ENCODE measurements at places on chromosomes 5 and 9.
A peak's percentile ranks its signal among the peaks of the same experiment; 100 is the strongest.

GRCh38 chr5:79396265-79396664 is 117.7 kb downstream of the HOMER1 start:
- no peak for DNase-seq

- no peak for DNase-seq
Measured at GRCh38 chr9:21070171-21070571, 7.6 kb downstream of the IFNB1 start.

- peak; percentile 95 for DNase-seq
Measured at GRCh38 chr9:87497604-87498045, at the start of gene DAPK1. Gene DAPK1, plus strand, starts transcription at chr9:87497867. Its CDS starts 1,211 bp downstream, at chr9:87499078.

DNA sequence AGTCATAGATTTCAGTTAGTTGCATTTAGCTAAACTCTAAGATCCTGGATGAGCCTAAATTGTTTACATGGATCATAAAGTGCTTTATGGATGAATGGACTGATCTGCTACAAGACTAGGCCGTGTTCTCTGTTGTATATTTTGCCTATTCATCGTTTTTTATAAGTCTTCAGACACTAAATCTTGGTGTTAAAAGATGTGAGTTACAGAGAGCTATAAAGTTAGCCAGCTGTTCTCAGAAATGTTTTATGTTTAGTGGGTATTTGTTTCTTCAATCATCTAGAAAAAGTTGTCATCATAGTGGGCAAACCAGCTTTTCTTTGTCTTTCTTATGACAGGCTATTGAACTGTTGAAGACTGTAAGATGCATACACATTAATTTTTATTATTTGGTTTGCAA is 585.8 kb upstream of the SEMA6A start:
- DNase-seq, result no peak

DNA sequence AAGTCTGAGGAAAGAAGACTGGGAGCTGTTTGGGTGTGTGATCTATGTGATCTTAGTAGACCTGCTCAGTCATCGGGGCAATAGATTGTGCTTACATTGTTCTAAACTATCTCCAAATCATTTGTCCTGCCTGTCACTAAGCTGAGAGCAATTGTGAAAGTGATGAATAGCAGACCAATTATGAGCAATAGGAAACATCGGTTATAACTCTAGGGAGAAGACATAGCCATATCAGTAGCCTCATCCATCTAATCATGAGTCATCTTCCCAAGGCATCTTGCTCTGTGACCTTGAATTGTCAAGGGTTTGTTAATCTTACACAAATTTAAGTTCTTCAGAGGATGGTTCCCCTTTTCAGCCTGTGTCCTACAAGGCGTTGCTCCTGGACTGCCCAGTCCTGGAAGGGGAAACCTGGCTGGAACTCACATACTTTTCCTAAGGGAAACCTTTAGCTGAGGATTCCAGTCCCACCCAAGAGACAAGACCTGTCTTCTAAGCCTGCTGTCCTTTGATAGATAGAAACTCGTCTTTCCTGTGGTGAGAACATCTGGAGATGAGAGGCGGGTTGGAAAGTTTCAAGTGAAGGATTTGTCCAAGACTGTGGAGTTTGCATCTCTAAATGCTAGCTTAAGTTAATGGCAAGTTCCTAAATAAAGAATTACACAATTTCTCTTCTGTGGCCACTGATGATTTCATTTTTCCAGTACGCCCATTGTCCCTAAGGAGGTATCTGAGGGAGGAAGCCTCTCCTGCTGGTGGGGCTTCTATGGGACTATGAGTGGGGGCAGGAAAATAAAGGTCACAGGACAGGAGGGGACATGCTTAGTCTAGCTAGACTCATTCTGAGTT is 53.9 kb upstream of the TRIM32 start:
- no peak for DNase-seq

DNA sequence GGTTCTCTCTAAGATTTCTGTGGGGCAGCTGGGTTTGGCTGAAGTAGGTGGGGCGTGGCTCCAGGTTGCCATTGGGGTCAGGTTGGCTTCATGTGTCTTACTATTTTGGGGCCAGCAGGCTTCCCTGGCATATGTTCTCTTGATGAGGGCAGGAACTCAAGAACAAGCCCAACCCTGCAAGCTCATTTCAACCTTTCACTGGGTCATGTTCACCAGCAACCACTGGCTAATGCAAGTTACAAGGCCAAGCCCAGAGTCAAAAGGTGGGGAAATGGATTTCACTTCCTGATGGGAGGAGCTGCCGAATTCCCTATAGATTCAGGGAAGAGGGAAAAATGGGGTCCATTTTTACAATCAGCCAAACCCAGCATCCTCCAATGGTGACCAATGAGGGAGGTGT is 34.0 kb upstream of the HAND1 start:
- no peak for DNase-seq

Measured in stomach (tissue), 19 donors.